NCI-H1092 (cell line): ENCODE measurements at places on chromosomes 12 and 14.

GRCh38 chr12:48180424-48180823, 3.0 kb upstream of the CCDC184 start:
- no peak for DNase-seq

GRCh38 chr14:75252254-75252837, 26.3 kb upstream of the FOS start:
- DNase-seq = no peak

GRCh38 chr14:74599946-74600345, 12.1 kb downstream of the LTBP2 start:
- DNase-seq = no peak

GRCh38 chr12:117847371-117847770, 121.4 kb downstream of the KSR2 start:
- no peak for DNase-seq

DNA sequence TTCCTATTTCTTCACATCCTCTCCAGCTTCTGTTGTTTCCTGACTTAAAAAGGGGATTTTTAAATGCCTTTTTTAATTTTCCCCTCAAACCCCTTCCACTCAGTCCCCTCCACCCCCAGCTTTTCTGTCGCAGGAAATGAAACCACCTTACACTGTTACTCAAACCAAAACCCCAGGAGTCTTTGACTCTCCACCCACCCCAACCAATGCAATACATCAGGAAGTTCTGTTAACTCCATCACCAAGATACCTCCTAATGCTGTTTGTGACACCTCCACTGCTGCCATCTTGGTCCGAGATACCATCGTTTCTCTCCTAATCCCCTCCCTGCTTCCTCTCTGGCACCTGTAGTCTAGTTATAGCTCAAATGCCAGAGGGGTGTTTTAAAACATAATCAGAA, 25.4 kb upstream of the CPM start:
- no peak for DNase-seq

DNA sequence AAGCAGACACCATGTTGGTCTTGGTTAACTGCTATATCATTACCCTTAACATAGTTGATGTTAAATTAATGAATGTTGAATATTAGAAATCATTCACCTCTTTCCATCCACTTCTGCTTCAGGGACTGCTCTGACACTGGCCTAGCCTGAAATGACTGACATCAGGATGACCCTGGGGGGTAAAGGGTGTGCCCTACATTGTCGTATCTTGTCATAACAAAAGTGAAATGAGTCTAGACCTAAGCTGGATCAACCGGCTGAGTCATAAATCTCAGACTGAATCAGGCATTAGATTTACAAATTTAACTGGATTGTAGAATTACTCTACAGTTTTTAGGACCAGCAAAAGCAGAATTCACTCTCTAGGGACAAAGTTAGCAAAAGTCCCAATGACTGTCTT, 35.3 kb downstream of the KICS2 start:
- DNase-seq = no peak

GRCh38 chr12:101040936-101041335, 169.1 kb downstream of the SLC5A8 start:
- DNase-seq = no peak

DNA sequence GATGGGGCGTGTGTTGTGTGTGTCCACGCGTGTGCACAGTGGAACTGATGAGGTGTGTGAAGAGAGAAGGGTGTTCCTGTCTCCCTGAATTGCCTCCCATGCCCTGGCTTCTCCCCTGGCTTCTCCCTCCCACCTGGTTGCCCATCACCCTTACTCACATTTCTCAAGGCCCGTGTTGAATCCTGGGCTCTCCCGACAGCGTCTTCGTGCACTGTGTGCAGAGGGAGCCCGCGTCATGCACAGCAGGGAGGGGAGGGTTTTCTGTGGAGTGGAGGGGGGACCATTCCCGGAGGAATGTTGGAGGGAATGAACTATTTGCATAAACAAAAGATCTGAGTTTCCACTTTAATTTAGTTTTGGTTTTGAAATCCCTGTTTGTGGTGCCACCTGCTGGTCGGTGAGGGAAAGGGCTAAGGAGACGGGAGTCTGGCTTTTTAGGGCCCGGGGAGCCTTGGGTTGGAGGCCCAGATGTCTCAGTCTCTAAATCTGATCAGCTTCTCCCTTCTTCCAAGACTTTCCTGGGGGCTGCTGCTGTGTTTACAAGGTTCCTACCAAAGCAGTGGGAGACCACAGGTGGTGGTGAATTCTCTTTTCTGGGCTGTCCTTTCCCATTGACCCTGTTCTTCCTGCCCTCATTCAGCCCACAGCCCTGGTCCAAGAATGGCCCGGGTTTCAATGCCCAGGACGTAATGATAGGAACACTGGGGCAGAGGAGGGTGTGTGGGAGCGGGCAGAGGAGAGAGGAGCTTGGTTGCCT, at the start of gene C1R:
Gene C1R (minus strand): TSS at position 217 of the 757 bp plus-strand sequence. CDS start 57 bp downstream, at position 160.
- no peak for DNase-seq

DNA sequence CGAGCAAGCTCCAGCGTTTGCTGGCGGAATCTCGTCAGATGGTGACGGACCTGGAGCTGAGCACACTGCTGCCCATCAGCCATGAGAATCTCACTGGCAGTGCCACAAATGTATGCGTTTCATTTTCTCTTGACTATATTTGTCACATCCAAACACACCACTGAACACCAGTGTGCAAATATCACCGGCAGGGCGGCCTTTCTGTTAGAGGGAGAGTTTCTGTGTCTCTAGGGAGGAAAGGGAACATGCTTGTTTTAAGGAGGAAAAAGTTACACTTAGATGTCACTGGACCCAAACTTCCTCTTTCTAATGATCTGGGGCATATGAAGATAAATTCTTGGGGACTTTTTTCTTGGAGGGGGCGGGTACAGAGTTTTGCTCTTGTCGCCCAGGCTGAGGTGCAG, 21.9 kb upstream of the HIP1R start:
- DNase-seq = no peak

GRCh38 chr12:58583940-58584339, 336.4 kb downstream of the LRIG3 start:
- no peak for DNase-seq

DNA sequence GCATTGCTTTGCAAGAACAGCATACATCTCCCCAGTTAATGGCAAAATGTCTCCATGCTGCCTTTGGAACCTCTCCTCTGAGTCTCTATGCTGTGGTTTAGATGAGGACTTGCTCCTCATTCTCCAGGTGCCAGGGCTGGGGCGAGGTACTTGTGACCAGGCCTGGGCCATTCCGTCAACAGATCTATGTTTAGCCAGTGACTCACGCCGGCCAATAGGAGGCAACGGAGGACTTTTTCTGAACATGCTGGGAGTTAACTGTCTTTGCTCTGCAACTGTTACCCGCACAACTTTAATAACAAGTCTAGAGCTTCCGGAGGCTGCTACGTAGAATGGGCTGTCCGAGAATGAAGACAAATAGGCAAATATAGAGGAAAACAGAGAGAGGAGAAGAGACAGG, 214.2 kb downstream of the GLT1D1 start:
- DNase-seq = no peak

DNA sequence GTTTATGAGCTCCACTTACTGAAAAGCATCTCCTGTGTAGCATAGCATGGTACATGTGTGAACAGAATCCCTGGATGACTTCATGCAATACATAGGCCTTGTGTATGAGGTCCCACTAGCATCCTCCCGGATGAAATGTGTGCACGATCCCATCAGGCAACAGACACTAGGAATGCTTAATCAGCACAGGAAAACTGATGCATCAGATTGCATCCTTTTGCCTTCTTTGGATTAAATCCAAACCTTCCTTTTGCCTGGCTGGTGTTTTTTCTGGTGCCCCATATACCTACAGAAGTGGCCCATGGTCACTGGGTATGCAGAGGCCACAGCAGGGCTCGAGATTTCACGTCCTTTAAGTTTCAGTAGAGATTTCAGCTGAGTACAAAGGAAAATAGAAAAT, 120.9 kb upstream of the COCH start:
- DNase-seq = no peak

DNA sequence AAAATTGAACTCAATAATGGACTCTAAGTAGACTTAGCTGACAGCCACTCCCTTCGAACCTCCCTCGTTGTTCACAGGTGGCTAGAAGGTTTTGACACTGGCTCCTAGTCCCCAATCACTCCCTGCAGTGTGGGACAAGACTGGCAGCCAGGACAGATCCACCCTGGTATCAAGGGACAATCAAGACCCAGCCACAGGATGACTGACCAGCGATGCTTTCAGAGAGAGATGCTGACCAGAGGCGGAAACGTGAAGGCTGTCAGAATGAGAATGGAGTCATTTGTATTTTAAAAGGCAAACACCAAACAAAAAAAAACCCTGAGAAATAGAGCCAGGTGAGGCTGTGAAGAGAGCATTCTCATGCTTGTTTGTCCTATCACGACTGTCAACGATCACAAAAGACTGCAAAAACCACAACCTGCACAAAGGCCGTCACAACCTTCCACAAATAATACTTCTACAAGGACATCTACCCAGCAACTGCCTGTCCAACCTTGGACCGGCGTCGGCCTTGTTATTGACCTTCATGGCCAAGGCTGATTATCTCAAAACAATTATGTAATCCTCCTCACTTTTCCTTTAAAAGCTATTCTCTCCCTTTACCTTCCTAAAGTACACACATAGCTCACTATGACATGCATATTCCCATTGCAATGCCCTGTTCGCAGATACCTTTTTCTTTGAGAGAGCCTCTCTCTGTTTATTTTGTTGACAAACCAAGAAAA, 13.2 kb downstream of the EIF5 start:
- no peak for DNase-seq

GRCh38 chr12:90984114-90984513, 20.7 kb downstream of the EPYC start:
- no peak for DNase-seq

DNA sequence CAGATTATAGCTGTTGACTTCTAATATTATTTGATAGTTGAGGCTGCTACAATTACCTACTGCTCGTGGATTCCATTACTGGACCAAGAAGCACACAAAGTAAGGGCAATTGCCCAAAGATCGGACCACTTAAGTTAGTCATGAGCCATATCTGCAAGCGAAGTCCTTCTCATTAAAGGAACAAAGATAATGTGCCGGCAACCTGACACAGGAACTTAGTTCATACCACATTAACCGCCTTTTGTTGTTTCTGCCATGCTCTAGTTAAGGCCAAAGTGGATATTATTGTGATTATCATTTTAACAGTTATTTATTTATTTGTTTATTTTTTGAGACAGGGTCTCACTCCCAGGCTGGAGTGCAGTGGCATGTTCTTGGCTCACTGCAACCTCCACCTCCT, 38.1 kb upstream of the TMED10 start:
- no peak for DNase-seq

- DNase-seq = no peak
Observed at GRCh38 chr14:73463411-73463810, 5.1 kb upstream of the NUMB start.

GRCh38 chr12:3534511-3534910, 43.5 kb downstream of the PRMT8 start:
- DNase-seq = peak; percentile 23

GRCh38 chr12:65891219-65891618, 66.9 kb downstream of the HMGA2 start:
- DNase-seq = no peak

GRCh38 chr14:45649051-45649450, 396.0 kb upstream of the MIS18BP1 start:
- DNase-seq = no peak

GRCh38 chr14:105271224-105271890, 23.0 kb downstream of the BTBD6 start:
- DNase-seq = no peak

DNA sequence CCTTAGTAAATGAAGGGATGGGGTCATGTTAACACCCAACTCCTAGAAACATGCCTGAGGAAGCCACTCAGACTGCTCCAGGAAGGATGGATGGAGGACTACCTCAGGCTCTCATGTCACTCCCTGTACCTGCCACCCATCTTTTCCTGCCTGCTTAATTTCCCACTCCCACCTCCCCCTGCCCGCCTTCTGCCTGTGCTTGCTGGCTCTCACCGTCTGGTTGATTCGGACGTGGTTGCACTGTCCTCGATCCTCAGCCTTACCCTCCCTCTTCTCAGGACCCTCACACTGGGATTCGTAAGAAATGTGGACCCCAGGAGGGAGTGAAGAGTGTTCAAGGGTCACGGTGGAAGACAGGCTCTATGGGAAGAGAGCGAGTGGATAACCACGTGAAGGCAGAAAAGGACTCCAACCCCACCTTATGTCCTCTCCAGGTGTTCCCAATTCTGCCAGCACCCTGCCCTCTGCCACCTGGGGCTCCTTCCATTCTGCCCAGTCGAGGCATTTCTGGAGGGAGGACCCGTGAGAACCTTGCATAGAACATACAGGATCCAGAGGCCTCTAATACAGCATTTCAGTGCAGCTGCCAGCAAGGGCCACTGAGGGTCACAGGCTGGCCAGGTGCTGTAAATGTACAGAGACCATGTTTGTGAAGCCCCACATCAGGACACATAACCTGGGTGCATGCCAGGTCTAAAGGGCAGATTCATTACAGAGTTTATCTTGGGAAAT, 12.9 kb downstream of the ITGB7 start:
- no peak for DNase-seq

- DNase-seq = no peak
Observed at GRCh38 chr14:64238631-64239030, 55.5 kb downstream of the ESR2 start.

DNA sequence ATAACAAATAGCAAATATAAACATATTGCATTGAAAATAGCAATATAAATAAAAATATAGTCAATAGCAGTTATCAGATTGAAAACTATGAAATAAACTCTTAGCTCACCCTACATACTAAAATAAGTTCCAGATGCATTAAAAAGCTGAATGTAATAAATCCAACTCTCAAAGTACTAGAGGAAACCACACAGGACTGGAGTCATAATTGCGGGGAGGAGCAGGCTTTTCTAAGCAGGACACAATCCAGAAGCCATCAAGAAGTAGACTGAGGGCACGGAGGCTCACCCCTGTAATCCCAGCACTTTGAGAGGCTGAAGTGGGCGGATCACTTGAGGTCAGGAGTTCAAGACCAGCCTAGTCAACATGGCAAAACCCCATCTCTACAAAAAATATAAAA, 22.2 kb downstream of the GSC start:
- no peak for DNase-seq

- DNase-seq = no peak
Observed at GRCh38 chr14:99790201-99790977, 2.8 kb upstream of the EML1 start.

DNA sequence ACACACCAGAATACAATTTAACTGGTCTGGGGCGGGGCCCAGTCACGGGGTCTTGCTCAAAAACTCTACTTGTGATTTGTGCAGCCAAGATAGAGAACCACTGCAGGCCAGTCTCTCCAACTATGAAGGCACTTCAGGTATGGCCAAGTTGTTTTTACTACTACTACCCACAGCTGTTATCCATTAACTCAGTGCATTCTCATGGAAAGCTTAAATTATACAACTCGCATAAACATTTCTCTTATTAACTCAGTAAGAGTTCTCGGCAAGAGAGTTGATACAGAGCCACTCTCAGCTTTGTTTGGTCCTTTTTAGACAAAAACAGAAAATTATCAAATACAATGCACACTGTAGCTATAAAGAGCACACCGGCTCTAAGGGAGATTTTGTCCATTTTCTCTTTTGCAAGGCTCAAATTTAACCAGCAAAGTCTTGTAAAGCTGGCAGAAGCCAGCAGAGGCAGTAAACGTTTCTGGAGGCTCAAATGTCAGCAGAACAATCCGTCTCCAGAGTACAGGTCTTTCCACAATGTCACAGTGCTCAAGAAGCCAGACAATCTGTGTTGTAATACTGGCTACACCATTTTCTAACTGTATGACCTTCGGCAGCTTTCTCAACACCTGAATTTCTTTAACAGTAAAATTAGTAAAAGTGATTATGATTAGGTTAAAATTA, 85.9 kb downstream of the PTGER2 start:
- no peak for DNase-seq
